Urothelium cell line (cell line): ENCODE measurements at places on chromosomes 3 and 15.
A peak's percentile ranks its signal among the peaks of the same experiment; 100 is the strongest.

DNA sequence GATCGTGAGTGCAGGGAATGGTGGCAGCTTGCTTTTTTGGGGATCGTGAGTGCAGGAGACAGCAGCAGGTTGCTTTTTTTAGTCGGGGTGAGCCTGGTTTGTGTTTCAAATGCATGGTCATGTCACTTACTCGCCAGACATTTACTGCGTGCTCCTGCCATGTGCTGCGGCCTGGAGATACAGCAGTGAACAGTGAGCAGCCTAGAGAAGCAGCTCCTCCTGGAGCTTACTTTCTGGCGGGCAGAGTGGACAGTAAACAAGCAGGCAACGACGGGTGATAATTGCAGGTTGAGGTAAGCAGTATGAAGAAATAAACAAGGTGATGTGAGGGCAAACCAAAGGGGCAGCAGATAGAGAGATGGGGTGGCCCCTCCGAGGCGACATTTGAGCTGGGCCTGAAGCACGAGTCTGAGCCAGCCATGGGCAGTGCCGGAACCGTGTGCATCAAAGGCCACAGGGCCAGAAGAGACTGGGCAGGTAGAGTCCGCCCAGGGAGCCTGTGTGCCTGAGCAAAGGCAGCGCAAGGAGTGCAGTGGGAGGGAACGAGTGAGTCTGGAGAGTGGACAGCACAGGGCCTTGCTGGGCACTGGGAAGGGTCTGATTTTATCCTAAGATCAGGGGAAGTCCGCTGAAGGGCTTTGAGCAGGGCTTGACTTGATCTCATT lies 57.3 kb upstream of the RASA2 start:
- DNase-seq, result no peak

DNA sequence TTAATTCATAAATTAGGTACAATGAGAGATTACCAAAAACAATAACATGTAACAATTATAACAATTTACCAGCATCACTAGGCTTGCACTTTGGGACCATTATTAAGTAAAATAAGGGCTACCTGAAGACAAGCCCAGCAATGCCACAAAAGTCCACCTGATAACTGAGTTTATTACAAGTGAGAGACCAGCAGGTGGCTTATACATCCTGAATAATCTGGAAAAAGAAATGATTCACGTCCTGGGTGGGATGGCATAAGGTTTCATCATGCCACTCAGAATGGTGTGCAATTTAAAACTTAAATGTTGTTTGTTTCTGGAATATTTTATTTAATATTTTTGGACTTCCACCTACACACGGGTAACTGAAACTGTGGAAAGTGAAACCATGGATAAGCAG lies 1287.1 kb upstream of the GBE1 start:
- DNase-seq, result no peak

GRCh38 chr3:153639631-153640030 lies 477.6 kb downstream of the RAP2B start:
- DNase-seq, result no peak

GRCh38 chr3:147336543-147337278 lies 69.6 kb downstream of the ZIC4 start:
- DNase-seq, result no peak

DNA sequence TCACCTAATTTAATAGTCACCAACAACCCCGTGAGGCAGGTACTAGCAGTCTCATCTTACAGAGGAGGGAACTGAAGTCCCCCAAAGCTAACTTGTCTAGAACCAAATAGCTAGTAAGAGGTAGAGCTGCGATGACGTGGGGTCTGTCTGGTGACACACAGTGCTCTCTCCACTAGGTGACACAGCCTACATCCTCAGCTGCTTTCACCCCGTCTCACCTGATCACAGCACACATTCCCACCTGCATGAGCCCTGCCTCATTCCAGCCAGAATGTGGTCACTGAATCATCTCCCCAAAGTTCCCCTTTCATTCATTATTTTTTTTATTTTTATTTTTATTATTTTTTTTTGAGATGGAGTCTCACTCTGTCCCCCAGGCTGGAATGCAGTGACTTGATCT lies 21.3 kb upstream of the MAGEF1 start:
- no peak for DNase-seq

DNA sequence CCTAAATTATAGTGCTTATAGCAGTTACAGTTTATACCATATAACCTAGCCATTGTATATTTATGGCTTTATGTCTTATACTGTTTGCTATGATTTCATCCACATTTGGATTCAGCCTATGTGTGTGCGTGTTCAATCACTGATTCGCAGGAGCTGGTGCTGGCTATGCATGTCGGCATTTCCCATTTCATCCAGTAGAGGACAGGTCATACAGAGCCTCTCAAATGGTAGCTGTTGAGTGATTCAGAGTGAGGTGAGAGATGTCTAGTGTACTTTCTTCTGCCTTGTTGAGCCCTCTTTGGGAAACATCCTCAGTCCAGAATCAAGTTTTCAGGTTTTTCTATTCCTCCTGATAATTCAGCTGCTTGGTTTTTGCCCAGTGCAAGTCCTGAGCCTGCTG lies 76.1 kb downstream of the FRMD4B start:
- peak; percentile 22 for DNase-seq

DNA sequence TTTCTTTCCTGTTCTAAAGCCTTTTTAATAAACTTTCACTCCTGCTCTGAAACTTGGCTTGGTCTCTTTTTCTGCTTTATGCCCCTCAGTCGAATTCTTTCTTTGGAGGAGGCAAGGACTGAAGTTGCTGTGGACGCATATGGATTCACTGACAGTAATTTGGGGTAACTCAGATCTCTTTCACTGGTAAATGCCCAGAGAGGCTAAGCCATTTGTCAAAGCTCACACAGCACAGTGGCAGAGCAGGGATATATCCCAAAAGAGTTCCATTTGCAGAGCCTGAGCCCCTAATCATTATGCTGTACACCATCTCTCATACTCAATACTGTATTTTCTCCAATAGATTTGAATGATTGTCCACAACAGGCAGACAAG lies 72.3 kb upstream of the GALNT15 start:
- no peak for DNase-seq

DNA sequence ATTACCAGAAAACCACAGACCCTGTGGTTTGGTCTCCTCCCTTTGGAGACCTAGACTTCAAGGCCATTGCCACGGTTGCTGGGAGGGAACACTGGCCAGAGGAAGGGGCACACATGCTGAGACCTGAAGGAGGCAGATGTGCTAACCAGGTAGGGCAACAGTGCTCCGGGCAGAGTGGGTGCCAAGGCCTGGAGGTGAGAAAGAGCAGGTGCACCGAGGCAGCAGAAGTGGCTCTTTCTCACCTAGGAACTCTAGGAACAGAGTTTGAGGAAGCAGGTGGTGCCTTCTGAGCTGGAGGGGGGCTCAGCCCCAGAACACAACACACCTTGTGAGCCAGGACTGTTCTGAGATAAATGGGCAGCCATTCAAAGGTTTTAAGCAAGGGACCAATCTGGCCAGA lies 106.1 kb downstream of the MEGF11 start:
- DNase-seq, result no peak

DNA sequence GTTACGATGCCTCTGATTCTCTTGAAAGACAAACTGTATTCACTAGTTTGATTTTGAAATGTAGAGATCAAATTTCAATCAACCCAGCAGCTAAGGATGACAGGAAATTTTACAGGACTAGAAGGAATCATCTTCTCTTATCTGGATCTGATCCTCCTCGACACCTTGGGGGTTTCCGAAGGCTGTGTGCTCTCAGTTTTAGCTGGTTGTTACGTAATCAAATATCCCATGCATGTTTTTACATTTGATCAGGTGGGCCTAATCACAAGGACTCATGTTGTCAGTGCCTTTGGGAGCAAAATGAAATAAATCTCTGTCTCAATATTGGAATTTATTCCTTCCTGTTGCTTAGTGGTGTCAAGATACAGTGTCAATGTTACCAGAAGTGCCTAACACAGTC lies 141.9 kb upstream of the TNIK start:
- no peak for DNase-seq

- DNase-seq, result no peak
Observed at GRCh38 chr15:39094116-39094515, 486.8 kb upstream of the THBS1 start.

DNA sequence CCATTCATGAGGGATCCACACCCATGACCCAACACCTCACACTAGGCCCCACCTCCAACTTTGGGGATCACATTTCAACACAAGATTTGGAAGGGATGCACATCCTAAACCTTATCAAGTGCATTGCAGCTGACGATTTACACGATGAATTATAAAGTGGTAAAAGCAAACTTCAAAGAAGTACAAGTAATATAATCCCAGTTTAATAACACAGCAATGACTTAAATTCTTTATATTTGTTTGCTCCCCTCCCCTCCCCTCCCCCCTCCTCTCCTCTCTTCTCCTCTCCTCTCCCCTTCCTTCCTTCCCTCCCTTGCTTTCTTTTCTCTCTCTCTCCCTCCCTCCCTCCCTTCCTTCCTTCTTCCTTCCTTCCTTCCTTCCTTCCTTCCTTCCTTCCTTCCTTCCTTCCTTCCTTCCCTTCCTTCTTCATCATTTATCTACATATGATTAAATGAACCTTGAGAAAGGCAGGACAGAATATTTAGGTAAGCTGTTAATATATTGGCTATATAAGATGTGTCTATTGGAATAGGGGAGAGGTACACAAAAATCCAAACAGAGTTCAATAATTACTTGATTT lies 46.3 kb upstream of the CLSTN2 start:
- no peak for DNase-seq

- DNase-seq, result no peak
Observed at GRCh38 chr3:128873244-128874022, 6.0 kb upstream of the ACAD9 start.

DNA sequence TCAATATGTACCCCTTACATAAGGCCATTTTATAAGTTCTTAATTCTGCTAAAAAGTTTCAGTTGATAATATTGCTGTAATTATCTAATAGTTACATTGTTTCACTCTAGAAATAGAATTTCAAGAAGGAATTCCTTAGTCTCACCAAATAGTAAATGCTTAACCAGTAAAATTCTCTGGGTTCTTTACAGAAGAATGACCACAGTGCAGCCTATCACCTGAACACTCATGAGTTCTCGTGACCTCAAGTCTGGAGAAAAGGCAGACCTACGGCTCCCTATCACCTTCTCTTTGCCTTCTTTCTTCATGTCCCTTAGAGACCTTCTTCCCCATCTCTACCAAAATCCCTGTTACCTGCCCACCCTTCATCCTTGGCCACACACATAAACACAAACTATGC lies 30.9 kb downstream of the CCDC191 start:
- DNase-seq, result no peak

DNA sequence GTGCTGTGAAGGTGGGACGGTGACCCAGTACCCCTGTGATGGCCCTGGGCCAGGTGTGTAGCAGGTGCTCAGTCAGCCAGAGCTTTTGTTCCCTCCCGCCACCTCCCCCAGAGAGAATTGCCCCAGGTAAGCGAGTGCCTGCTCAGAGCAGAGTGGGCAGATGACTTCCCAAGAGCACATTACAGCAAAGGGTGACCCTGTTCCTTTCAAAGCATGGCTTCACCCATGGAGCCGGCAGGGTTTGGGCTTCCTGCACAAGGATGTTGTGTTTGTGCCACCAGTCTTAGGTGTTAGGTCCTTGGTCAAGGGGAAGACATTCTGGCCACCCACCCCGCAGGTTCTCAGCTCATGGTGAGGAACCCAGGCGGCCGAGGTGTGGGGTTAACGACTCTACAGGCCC lies 30.7 kb downstream of the SLC6A6 start:
- no peak for DNase-seq

GRCh38 chr3:63508305-63508704 lies 144.2 kb upstream of the SNTN start:
- peak; percentile 20 for DNase-seq

GRCh38 chr3:46931631-46932331 lies 44.8 kb downstream of the CCDC12 start:
- DNase-seq, result no peak

- DNase-seq, result no peak
Observed at GRCh38 chr3:173301647-173302046, 95.9 kb upstream of the NLGN1 start.

- DNase-seq, result no peak
Observed at GRCh38 chr3:170419557-170420087, 954 bp downstream of the CLDN11 start.

DNA sequence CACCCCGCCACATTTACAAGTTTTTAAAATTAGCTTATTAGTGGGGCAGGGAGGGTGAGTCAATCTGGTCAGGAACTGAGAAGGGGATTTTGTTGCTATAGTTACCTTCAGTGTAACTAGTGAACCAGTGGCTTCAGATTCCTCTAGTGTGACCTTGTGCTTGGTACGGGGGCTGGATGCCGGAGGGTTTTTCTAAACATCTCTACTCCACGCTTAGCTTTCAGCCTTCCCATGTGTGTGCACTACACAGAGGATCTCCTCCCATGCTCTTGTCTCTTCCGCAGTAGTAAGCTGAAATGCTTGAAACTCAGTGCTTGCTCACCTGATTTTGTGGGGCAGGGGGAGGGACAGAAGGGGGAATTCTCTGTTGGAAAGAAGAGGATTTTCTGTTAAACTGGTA lies 67.9 kb upstream of the AKAP13 start:
- DNase-seq, result no peak

DNA sequence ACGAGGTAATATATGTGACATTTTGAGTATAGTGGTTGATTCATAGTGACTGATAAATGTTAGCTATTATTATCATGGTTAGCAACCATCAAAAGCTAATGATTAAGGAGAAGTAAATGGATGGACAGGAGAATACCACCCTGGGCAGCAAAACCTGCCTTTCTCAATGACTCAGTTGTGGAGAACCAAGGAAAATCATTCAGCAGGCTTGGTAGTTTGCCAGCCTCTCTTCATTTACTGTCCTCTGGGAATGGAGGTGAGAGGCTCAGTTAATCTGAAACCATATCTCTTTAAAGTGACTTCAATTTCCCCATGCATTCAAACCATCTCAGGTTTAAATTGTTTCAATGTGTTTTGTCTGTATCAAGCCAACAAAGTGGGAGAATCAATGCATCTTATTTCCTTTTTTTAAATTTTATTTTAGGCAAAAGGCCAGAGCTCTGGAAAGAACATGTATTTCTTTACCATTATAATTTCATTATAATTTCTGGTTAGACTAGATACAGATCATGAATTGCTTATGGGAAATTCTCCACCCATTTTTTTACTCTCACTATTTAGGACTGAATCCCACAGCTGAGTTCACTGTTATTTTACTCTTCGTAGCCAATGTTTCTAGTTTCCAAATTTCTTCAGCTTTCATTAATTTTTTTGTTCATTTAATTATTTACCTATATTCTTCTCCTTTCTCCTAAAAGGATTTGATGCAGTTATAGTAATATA lies 2.7 kb downstream of the TM4SF18 start:
- DNase-seq, result no peak

GRCh38 chr15:45121706-45122417 lies 7.7 kb downstream of the DUOXA2 start:
- peak; percentile 87 for DNase-seq

DNA sequence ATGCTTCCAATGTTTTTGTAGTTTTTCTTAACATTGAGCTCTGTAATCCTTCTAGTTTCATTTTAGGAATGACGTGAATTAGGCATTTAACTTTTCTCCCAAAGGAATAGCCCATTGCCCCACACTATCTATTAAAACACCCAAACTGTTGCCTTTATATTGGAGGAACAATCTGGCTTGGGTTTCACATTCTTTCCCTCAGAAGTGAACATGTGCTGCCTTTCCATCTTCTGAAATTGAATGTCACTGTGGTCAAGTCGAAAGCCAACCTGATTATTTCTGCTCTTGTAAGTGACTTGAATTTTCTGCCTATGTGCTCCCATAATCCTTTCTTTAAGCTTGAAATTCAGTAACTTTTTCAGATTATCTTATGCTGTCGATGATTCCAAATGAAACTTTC lies 214.5 kb downstream of the SLC9A9 start:
- no peak for DNase-seq

GRCh38 chr3:127044996-127045395 lies 62.1 kb downstream of the PLXNA1 start:
- peak; percentile 66 for DNase-seq

GRCh38 chr3:100777271-100777670 lies 68.0 kb downstream of the TFG start:
- DNase-seq, result no peak
